ENCODE measurements at places on chromosomes 1 and 21.

GRCh38 chr1:198925567-198925966 is 286.7 kb downstream of the PTPRC start:
- no peak for DNase-seq

- DNase-seq = no peak
Measured at GRCh38 chr21:31514598-31514997, 144.9 kb upstream of the SOD1 start.

- DNase-seq = no peak
Measured at GRCh38 chr1:58204284-58204683, 342.2 kb downstream of the OMA1 start.

GRCh38 chr1:85048296-85049064 is at the start of gene MCOLN3:
Gene MCOLN3, minus strand, starts transcription at chr1:85048500. Its CDS starts 3,140 bp downstream, at chr1:85045360.
- peak; percentile 58 for DNase-seq

DNA sequence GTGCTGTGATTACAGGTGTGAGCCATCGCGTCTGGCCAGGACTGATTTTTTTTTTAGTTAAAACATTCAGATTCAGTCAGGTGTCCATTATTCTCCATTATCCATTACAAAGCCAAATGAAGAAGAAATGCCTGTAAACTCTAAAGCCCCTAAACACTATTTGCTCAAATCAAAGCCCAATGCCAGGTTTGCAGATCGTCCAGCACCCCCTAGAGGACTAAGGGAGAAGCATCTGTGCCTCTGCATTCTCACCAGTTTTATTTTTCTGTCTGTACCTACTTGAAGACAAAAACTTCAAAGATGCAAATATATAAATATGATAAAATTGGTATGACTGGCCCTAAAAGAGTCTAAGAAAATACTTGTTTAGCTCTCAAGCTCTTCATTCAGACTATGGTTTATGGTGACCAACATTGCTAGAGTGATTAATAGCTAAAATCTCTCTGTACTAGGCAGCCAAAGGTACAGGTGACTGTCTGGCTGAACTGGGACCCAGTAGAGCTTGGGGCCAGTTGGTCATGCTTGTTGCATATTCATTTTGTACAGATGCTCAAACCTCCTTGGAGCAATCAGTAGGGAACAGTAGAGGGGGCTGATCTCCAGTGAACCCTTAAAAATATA is 138.4 kb downstream of the SYT2 start:
- DNase-seq = peak; percentile 34

- no peak for DNase-seq
Measured at GRCh38 chr1:224626042-224626441, 9.9 kb downstream of the CNIH3 start.

- DNase-seq = no peak
Measured at GRCh38 chr1:216123446-216124191, 299.6 kb downstream of the USH2A start.

All from activated T-cell treated with anti-CD3 and anti-CD28 coated beads, Interleukin-2, amount 50 U/mL, for 48 hours (primary cell).